ENCODE measurements at places on chromosomes 12 and 14.

DNA sequence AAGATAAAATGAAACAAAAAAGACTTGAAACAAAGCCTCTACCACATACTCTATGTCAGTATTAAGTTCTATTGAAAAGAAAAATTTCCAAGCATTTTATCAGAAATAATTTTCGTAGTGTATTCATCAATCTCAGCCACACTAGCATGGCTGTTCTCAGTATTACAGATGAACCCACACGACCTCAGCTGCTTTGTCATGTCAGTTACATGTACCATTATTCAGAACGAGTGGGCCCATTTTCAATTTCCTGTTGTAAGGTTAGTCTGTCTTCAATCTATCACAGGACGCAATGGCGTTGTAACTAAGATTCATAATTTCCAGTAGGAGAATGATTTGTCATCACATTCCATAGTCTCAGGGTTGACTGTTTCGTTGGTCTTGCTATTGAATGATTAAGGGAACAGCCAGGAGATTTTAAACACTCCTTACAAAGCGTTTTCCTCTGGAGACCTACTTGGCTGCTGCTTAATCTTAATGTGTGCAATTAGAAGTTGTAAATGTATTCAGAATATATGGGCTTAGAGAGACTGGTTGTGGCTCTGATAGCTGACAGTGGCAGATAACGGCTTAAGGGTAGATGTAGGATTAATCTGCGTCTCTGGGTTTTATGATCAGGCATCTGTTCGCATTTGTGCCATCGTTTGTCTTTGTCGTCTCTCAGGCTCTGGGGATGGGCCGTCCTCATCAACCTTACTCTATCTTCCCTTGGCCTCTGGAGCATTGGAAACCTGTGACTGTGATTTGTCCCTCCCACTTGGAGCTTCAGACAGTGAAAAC is 65.4 kb downstream of the GLT1D1 start:
- DNase-seq = no peak

- no peak for DNase-seq
These were observed 36.5 kb upstream of the KICS2 start for GRCh38 chr12:64258576-64258975.

DNA sequence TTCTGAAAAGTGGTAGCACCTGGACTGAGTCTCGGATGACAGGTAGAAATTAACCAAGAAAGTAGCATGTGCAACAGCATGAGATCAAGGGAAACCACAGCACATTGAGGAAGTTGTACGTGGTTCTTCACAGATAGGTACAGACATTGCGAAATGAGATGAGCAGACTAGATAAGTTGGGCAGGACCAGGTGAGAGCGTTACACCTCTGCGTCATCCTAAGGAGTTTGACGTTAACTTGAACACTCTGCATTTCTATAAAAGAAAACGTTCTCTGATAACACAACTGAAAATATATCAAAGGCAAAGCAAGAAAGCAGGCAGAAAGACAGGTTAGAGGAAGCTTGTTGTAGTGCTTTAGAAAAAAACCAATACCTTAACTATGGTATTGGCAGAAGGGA is 98.5 kb upstream of the RASSF8 start:
- no peak for DNase-seq

GRCh38 chr12:53048780-53049401 is 974 bp upstream of the TNS2 start:
- DNase-seq = no peak

DNA sequence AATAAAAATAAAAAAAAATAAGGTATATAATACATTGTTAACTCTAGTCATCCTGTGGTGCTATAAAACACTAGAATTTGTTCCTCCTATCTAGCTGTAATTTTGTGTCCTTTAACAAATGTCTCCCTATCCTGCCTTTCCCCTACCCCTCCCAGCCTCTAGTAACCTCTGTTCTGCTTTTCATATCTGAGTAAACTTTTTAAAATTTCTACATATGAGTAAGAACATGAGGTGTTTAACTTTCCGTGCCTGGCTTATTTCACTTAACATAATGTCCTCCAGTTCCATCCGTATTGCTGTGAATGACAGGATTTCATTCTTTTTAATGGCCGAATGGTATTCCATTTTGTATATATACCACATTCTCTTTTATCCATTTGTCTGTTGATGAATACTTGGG is 71.3 kb upstream of the GNG2 start:
- DNase-seq = no peak

- DNase-seq = no peak
These were observed 140.3 kb upstream of the AEBP2 start for GRCh38 chr12:19298836-19299605.

GRCh38 chr14:104816616-104816884 is 15.6 kb downstream of the ZBTB42 start:
- DNase-seq = no peak

DNA sequence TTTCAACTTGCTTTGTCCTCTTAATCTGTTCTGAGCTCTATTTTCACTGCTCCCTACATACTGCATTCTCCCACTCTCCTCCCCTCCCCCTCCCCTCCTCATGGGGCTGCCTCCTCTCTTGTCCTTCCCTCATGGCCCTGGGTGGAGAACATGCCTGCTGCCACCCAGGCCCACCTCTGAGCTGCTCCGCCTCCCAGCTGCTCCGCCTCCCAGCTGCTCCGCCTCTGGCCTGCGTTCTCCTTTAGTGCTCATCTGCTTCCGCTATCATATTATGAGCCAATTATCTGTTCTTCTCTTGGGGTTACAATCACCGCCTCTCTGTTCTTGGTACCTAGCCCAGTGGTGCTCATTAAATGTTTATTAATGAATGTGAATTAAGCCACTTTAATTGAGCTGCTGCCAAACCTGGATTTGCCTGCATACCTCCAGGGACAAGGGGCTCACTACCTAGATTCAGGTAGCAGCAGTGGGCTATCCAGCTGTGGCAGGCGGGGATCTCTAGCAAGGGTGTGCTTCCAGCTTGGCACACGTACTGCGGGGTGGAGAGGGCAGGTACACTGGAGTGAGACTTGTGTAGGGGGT is 32.0 kb upstream of the FAM181A start:
- DNase-seq = no peak

- no peak for DNase-seq
These were observed 37.5 kb downstream of the ZFHX2 start for GRCh38 chr14:23513818-23514643.

- DNase-seq = no peak
These were observed 286.6 kb upstream of the KITLG start for GRCh38 chr12:88866881-88867280.

GRCh38 chr12:67716817-67717216 is 68.3 kb downstream of the DYRK2 start:
- DNase-seq = no peak

DNA sequence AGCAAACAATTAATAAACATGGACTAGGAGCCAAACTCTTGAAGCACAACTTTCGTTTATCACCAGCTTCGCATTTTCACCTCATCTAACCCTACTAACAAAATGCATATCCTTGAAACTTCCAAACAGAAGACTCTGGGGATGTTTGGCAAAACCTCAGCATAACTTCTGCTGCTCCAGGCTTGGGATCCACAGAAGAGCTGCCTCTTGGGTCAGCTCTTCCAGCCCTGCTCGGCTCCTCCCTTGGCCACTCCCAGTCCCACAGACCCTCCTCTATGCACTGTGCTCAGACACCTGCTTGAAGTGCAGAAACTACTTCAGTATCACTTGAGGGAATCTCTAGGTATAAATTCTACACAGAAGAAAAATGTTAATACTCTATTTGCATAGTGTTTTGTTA is 110.0 kb upstream of the AMIGO2 start:
- DNase-seq = no peak

- no peak for DNase-seq
These were observed 79.7 kb downstream of the PAPOLA start for GRCh38 chr14:96581902-96582301.

GRCh38 chr14:34582117-34582680 is 42.7 kb upstream of the EAPP start:
- DNase-seq = no peak

DNA sequence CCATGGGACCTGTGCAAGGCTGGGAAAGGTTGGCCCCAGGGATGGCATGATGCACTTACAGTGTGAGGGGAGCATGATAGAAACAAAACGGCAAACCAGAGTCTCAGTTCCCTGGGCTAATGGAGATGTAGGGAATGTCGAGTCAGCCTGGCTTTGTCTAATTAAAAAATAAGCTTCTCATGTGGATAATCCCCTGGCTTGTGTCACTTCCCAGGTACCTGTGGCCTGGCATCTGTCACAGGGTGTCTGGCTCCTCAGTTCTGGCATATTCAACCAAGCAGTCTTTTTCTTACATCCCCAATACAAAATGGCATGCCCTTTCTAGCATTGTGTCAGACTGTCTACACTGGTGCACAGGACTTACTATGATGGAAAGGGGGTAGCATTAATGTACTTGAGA is 261.4 kb downstream of the GRIN2B start:
- DNase-seq = no peak
